ENCODE measurements at places on chromosomes 6 and 20.

GRCh38 chr6:29491574-29491973, 3.8 kb upstream of the MAS1L start:
- no peak for DNase-seq

GRCh38 chr6:142613981-142614380, 312.2 kb downstream of the ADGRG6 start:
- no peak for DNase-seq

GRCh38 chr6:127949251-127949650, 48.4 kb upstream of the THEMIS start:
- no peak for DNase-seq

GRCh38 chr6:55395871-55396270, 68.6 kb downstream of the GFRAL start:
- DNase-seq = no peak

DNA sequence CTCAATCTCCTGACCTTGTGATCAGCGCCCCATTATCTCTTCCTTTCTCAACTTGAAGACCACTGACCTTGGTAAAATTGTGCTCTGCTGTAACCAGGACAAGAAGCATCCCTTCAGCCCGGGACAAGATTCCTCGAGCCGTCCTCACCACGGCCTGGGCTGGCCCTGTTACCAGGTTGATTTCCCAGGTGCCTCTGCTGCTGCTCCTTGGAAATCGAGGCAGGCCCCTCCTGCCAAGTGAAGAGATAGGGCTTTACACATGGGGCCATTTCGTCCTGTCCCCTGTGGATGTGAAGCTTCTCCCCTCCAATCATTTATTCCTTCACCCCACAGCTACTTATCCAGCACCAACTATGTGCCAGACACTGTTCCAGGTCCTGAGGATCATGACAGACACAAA, 21.5 kb downstream of the RAB44 start:
- DNase-seq = no peak

- no peak for DNase-seq
Measured at GRCh38 chr6:165119231-165120020, 190.0 kb downstream of the C6orf118 start.

DNA sequence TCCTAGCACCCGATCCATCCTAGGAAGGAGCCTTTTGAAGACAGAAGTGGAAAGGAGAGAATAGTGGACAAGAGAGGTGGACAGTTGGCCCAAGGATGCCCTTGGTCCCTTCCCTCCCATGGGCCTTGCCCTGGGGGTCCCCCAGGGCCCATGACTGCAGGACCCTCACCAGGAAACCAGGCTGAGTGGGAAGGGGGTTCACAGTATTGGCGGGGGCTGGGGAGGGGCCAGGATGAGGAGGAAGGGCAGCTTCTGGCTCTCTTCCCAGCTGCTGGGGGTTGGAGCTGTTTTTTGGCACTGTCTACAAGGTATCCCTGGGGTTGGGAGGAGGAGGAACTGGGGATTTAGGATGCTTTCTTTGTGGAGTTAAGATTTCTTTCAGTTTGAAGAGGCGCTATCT, 4.0 kb upstream of the DSN1 start:
- DNase-seq = no peak

DNA sequence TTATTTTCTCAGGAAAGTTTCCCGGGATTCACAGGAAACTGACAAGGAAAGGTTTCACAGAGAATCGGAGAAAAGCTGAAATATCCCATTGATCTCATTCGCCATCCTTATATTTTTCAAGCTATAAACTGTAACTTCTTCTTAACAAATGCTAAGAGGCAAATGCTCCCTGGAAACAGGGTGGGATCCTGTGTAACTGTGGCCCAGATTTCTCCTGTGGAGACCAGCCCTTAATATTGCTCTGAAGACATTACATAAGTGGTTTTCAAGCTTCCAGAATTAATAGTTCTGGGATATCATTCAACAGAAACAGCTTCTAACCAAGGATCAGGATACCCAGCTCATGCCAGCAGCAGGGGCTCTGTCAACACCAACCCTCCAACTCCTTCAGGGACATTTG, 69.2 kb downstream of the THBS2 start:
- DNase-seq = no peak

- DNase-seq = no peak
Measured at GRCh38 chr6:84560436-84561390, 203.7 kb downstream of the TBX18 start.

DNA sequence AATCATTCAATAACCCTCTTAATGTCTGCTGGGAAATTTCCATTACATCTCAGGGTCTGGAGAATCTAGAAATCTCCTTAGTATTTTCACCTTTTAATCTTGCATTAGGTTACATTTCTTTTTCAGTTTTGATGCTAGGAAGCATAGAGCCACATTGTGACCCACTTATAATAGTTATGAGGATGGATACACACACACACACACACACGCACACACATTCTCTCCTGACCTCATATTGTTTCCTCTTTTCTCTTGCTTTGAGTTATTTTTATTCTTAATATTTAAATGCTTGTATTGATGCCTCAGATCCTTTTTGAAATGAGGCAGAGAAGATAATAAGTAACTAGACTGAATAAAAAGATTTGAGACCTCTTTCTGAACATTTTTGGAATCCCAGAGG, 128.4 kb downstream of the KLHL32 start:
- no peak for DNase-seq

DNA sequence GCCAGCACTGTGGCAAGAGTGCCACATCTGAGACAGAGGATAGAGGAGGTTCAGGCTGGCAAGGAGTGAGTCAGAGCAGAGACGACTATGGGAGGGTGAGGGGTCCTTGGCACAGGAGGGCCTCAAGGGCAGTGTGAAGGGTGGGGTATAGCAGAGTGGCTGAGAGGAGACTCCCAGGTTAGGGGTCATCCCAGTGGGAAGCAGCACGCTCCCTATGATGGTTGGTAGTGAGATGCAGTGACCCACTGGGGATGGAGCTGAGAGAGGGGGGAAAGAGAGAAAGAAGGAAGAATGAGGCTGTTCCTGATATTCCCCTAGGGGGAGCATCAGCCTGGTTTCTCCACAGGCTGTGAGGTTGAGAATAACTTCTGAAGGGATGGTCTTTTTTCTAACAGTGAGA, 97.3 kb downstream of the INSM1 start:
- no peak for DNase-seq

GRCh38 chr20:36372666-36373065, 66.5 kb downstream of the DLGAP4 start:
- no peak for DNase-seq
